Central memory CD4-positive, alpha-beta T cell (primary cell): ENCODE measurements at places on chromosomes 4 and X.

- peak; percentile 88 for DNase-seq
Observed at GRCh38 chrX:130268449-130269170, at the start of gene ZNF280C. Gene ZNF280C, minus strand, starts transcription at chrX:130268899. Its CDS starts 8,450 bp downstream, at chrX:130260449.

DNA sequence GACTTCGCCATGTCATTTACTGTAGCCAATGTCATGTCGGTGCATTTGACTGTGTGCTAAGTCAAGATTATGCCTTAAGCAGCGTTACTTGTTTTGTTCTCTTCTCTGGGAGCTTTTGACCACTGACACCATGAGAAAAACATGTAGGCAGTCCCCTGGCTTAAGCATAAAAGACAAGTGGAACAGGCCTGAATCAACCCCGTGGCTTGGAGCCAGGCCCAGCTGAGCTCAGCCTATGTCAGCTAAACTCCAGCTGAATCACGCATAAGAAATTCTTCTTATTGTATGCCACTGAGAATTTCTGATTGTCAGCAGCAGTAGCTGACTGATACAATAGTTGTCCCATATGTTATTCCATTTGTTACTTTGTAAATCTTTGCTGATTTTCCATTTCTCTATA, 261.9 kb downstream of the CBLL2 start:
- DNase-seq, result no peak

DNA sequence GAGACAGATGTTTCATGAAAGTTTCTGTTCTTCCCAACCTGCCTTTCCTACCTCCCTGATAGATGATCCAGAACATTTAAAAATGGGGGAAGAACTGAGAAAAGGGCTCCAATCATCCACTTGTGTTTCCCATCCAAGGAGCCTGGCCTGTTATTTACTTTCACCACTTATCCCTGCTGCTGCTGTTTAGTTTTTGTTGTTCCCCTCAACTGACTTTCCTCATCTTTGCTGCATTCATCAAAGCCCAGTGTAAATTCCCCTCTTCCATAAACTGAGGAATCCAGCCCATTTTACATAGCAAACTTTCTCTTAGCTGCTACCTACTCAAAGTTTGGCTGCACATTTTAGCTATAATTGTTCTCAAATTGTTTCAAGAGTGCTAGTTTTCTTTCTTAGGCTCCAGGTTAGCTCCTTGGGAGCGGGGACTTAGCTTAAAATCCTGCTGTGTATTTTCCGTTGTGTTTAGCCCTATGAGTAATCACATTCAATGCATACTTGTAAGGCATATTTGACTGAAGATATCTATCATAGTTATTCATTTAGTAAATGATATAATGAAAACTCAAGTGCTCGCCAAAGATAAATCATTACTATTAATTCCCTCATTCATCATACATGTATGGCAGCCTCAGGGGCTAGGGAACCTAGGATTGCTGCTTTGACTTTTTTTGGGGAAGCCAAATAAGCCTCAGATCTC, 1.4 kb upstream of the PTPN13 start:
- DNase-seq, result no peak

DNA sequence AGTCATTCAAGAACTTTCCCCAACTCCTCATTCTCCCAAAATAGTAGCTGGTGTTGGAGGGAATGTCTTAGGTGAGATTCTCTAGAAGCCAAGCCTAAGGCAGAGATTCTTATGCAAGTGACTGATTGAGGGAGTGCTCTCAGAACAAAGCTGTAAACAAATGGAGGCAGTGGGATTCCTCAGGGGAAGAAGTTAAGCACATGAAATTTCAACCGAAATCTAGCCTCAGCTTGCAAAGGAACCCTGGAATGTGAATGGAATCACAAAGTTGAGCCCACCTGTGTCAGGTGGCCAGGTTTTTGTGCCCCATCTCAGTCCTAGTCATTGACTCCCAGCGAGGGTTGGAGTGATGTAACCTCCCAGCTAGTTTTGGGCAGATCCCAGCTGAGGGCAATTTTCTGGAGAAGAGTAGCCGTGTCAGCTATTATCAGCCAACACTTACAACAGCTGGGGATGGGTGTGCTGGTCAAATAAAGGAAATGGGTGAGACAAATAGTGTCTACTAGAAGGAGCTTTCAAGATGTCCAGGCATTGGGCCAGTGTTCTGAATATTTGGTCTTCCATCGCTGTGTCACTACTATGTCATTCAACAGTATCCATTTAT, 29.7 kb upstream of the FGF2 start:
- DNase-seq, result no peak

GRCh38 chr4:129488427-129488826, 392.5 kb downstream of the C4orf33 start:
- DNase-seq, result no peak

GRCh38 chr4:19540859-19541540, 710.7 kb upstream of the SLIT2 start:
- no peak for DNase-seq

- no peak for DNase-seq
Observed at GRCh38 chr4:86853209-86853608, 4.0 kb upstream of the SLC10A6 start.

DNA sequence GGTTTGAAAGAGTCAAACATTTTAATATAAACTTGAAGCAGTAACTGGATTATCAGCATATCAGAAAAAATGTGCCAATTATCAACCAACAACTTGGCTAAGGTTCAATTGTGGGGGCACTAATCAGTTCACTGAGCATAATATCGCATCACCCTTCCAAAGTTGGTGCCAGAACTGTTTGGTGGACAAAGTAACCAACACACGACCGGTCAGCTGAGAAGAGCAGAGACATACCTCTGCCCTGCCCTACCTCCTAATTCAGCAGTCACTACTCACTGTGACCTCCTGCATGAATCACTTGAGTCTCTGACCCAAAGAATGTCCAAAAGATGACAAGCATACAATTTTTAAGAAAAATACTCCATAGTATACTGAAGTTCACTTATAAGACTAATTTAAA, 53.2 kb downstream of the TSPAN5 start:
- no peak for DNase-seq

DNA sequence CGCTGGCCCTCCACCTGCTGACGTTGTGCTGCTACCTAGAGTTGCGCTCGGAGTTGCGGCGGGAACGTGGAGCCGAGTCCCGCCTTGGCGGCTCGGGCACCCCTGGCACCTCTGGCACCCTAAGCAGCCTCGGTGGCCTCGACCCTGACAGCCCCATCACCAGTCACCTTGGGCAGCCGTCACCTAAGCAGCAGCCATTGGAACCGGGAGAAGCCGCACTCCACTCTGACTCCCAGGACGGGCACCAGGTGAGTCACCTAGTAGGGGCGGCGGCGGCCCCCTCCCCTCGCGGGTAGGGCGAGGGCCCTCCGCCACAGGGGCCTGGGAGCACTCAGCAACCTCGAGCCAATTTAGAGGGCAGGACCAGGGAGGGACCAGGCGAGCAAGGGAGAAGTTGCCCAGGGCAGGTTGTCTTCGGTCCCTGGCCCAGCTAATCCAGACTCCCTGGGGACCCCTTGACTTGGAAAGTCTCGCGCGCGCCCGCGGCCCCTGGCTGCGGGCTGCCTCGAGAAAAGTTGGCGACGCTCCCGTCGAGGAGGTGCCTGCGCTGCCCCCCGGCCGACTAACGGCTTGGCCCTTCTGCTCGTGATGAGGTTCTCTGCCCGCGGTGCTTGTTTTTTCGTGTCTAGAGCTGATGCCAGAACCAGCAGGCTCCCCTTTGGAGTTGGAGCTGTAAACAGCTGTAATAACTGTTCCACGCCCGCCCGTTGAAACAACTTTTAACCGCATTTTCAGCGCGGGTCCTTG, 717 bp downstream of the EDA start:
- DNase-seq, result peak; percentile 3

DNA sequence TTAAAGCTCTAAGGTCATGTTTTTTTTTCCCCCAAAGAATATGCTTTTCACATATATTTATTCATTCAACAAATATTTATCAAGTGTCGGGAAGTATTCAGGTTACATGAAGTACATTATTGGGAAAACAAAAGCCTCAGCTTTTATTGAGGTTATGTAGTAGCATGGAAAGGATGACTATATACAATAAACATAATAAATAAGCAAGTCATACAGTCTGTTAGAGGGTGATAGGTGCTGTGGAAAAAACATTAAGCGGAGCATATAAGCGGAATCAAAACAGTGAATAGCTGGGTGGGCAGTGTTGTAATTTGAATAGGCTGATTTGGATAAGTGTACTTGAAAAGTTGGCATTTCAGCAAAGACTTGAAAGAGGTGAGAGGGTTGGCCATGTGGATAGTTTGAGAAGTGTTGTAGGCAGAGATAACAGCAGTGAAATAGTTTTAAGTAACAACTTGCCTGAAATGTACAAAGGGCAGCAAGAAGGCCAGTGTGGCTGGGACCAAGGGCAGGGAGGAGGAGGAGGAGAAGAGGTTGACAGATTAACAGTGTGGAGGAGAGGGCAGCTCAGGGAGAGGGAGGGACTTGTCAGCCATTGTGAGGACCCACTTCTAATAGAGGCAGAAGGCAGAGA, 558.7 kb downstream of the SPRY1 start:
- no peak for DNase-seq

DNA sequence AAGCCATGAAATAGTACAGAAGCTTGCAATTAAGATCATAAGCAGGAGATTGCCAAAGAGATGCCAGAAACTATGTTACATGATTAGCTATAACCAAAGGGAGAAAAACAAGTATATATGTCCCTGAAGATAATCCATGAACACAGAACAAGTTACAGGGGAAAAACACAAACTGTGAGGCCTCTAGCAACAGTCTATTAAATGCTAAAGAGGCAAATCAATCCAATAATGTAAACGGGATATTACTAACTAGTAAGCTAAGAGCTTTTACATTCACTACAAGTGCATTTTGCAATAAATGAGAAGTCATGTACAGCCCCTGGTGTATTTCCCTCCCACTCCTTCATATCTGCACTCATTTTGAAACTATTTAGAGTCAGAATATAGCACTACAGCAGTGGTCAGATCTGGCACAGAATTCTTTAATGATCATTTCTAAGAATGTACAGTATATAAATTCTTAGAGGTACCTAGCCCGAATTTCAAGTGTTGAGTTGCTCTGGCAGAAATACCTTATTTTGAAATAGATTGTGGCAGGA, 449.8 kb upstream of the SMIM31 start:
- no peak for DNase-seq

GRCh38 chr4:4659871-4660651, 118.2 kb upstream of the STX18 start:
- DNase-seq, result no peak

- DNase-seq, result no peak
Observed at GRCh38 chrX:57901466-57901865, 8.8 kb downstream of the ZXDA start.

DNA sequence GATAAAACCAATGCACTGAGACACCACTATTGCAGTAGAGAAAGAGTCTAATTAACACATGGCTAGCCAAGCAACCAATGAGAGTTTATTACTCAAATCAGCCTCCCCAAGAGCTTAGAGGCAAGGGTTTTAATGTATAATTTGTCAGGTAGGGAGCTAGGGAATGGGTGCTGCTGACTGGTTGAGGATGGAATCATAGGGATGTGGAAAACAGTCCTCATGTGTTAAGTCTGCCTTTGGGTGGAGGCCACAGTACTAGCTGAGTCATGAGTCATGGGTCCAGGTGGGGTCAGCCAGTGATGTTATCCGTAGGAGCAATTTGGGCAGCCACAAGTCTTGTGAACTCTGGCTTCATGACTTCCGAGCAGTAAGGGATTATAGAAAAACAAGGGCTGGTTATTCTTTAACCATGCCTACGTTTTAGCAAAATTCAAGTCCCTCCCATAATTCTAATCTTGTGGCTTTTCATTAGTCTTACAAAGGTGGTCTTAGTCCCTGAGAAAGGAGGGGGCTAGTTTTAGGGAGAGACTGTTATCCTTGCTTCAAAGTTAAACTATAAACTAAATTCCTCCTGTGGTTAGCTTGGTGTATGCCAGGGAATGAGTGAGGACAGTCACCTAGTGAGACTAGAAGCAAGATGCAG, 25.1 kb upstream of the PLAC8 start:
- no peak for DNase-seq

GRCh38 chr4:171342646-171343045, 470.6 kb upstream of the GALNTL6 start:
- DNase-seq, result no peak

GRCh38 chr4:149914119-149915115, 98.8 kb upstream of the IQCM start:
- no peak for DNase-seq

- DNase-seq, result no peak
Observed at GRCh38 chr4:189385098-189385497, 555.6 kb upstream of the FRG1 start.

DNA sequence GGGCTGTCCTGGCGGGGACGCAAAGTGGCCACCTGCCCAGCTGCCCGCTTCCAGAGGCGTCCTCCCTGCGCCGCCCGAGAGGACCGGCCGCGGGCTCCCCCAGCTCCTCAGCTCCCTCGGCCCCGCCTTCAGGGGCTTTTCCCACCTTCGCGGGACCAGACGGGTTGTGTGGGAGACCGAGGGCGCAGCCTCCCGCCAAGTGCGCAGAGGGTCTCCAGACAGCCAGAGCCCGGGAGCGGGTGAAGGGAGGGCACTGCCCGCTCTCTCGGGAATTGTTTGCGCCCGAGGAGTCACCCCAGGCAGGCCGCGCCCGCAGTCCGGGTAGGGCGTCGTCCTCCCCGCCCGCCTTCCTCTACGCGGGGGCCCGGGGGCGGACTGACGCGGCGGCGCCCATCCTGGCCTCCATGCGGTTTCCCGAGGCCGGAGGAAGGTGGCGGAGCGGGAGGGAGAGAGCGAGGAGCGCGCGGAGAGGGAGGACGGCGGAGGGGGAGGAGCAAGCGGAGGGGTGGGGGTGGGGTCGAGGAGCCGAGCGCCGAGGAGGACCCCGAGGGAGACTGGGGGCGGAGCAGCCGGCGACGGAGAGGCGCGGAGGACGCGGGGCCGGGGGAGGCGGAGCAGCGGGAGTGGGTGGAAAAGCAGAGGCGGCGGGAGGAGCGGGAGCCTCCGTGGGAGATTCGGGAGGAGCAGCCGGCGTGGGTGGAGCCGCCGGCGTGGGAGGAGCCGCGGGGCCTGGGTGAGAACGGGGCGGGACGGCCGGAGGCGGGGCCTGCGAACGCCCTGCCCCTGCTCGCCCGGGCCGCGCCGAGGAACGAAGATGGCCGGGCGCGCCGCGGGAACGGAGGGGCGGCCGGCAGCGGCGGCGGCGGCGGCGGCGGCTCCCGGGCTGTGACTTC, 47.5 kb downstream of the CLDN34 start:
- peak; percentile 72 for DNase-seq
